ENCODE measurements at places on chromosomes 5 and 9. TPM values are rescaled to one million over a fixed set of nuclear protein-coding genes. Genes with fewer than 3 reads are reported as not detected.
A peak's percentile ranks its signal among the peaks of the same experiment; 100 is the strongest.

The ADAMTS12 gene
- total RNA-seq: 8.3 TPM

The DNAJA1 gene
- 64.8 TPM for total RNA-seq

The SLC6A18 gene
- not detected for total RNA-seq

The ECSCR gene
- not detected for total RNA-seq

The FCN2 gene
- not detected for total RNA-seq

The NPDC1 gene
- total RNA-seq: 10.0 TPM

The CDH10 gene
- not detected for total RNA-seq

The SECISBP2 gene
- total RNA-seq: 30.6 TPM

GRCh38 chr5:176553260-176554085, 4.3 kb downstream of the CDHR2 start:
- H3K27me3 ChIP-seq: no peaks in the 10 kb centered on the region
- DNase-seq: no peak
- H3K27ac ChIP-seq: no peak overlapping the region
- H3K36me3 ChIP-seq: no peaks in the 10 kb centered on the region

DNA sequence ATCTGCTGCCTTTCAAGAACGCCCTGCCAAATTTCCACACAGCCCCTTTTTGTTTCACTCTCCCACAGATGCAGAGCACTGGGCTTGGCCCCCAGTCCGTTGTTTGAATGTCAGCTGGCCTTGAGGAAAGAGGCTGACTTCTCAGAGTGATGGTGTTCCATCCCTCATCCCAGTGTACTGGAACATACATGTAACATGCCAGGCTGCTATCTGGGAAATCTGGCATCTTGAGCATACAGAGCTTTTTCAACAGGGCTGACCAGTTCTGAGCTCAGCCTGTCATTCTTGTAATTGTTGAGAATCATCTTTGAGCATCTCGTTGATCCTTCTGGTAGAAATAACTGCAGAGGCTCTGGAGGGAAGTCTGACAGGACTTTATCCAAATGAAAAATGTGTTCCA, 2.8 kb downstream of the GALNT10 start:
- H3K27me3 ChIP-seq: no peaks in the 10 kb centered on the region
- H3K4me1 ChIP-seq: peaks cover 59% of the 10 kb centered on the region
- no peak overlapping the region for H3K4me3 ChIP-seq
- no peak for DNase-seq
- peaks cover 5% of the 10 kb centered on the region for H3K36me3 ChIP-seq

GRCh38 chr9:68913054-68913453, 100.9 kb downstream of the PRKACG start:
- no peak overlapping the region for H3K27ac ChIP-seq
- no peaks in the 10 kb centered on the region for H3K27me3 ChIP-seq
- DNase-seq: no peak
- no peak overlapping the region for H3K4me3 ChIP-seq
- H3K4me1 ChIP-seq: no peaks in the 10 kb centered on the region

- H3K4me3 ChIP-seq: no peak overlapping the region
- peaks cover 5% of the 10 kb centered on the region for H3K36me3 ChIP-seq
- peak; percentile 83 for DNase-seq
- peaks cover 33% of the 10 kb centered on the region for H3K4me1 ChIP-seq
- H3K27ac ChIP-seq: no peak overlapping the region
- no peaks in the 10 kb centered on the region for H3K27me3 ChIP-seq
These were observed 2.1 kb downstream of the ZDHHC21 start for GRCh38 chr9:14690948-14691730.

- no peaks in the 10 kb centered on the region for H3K4me1 ChIP-seq
- no peaks in the 10 kb centered on the region for H3K36me3 ChIP-seq
- no peak overlapping the region for H3K27ac ChIP-seq
- no peaks in the 10 kb centered on the region for H3K27me3 ChIP-seq
These were observed 284.2 kb upstream of the ADAMTS16 start for GRCh38 chr5:4855880-4856279.

DNA sequence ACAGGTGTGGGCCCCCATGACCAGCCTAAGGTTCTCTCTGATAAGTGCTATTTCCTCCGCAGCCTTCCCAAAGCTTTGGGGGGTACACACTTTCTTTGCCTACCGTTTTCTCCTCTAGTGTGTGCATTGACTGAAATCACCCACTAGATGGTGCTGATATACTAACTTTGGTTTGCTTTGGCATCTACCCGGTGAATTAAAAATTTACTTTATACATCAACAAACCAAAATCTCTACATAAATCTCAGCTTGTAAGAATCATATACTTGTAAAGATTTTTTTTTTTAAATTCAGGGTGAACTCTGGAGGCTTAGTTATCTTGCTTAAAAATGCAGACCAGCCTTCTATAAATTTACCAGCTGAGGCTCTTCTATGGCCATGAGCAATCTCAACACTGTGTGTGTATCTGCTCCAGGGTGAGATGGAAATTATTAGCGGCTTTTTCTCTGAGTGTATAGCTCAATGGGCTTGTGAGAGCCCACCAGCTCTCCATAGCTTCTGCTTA, 475.7 kb upstream of the TNC start:
- peak overlapping the region; percentile 98 for H3K27ac ChIP-seq
- no peak for DNase-seq
- H3K4me3 ChIP-seq: no peak overlapping the region
- no peaks in the 10 kb centered on the region for H3K36me3 ChIP-seq
- peaks cover 80% of the 10 kb centered on the region for H3K4me1 ChIP-seq
- H3K27me3 ChIP-seq: no peaks in the 10 kb centered on the region

DNA sequence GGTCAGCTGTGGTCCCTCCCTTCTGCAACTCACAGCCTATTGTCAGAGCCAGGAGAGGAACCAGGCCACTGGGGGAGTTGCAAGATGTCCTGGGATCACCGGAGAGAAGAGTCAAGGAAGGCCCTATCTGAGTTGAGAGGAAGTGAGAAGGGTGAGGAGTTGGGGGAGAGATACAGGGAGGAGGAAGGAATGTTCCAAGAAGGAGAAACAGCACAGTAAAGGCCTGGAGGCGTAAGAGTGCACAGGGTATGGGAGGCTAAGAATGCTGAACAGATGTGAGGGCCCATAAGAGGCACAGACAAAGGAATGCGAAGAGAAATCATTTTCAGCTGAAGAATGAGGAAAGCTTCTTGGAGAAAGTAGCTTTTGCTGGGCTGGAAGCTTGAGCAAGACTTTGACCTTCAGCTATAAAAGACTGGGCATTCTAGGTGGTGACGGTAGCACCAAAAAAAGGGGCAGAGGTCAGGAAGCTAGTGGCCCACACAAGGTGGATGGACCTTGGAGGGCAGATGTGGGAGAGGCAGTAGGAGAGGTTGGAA, 21.6 kb upstream of the CSF1R start:
- no peaks in the 10 kb centered on the region for H3K27me3 ChIP-seq
- H3K36me3 ChIP-seq: no peaks in the 10 kb centered on the region
- peak; percentile 56 for DNase-seq
- H3K4me3 ChIP-seq: no peak overlapping the region

DNA sequence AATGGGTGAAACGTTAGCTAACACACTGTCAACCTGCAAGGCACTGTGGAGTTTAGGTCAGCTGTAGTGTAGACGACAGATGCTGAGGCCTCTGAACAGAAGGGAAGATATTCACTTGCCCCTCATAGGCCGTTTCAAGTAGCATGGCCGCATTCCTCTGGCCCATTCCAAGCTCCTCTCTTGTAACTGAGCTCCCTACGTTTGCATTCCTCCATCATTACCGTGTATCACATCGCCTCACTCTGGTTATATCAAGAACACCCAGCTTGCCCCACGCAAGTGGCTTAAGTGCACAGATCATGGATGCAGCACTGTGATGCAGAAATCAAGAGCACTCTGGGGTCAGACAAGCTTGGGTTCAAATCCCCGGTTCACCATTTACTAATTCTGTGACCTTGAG, 43.3 kb downstream of the PRELID2 start:
- no peaks in the 10 kb centered on the region for H3K36me3 ChIP-seq
- DNase-seq: no peak
- H3K27ac ChIP-seq: no peak overlapping the region

- DNase-seq: peak; percentile 39
- H3K36me3 ChIP-seq: peaks cover 74% of the 10 kb centered on the region
- no peak overlapping the region for H3K4me3 ChIP-seq
- H3K27ac ChIP-seq: peak overlapping the region; percentile 85
- H3K4me1 ChIP-seq: peaks cover 19% of the 10 kb centered on the region
These were observed 75.0 kb downstream of the TNC start for GRCh38 chr9:115042781-115043509.

DNA sequence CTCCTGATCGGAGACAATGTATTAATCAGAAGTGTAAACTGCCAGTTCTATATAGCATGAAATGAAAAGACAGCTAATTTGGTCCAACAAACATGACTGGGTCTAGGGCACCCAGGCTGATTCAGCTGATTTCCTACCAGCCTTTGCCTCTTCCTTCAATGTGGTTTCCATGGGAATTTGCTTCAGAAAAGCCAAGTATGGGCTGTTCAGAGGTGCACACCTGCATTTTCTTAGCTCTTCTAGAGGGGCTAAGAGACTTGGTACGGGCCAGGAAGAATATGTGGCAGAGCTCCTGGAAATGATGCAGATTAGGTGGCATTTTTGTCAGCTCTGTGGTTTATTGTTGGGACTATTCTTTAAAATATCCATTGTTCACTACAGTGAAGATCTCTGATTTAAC, 22.4 kb downstream of the IL7R start:
- H3K27ac ChIP-seq: no peak overlapping the region
- peaks cover 6% of the 10 kb centered on the region for H3K36me3 ChIP-seq
- H3K4me3 ChIP-seq: no peak overlapping the region

DNA sequence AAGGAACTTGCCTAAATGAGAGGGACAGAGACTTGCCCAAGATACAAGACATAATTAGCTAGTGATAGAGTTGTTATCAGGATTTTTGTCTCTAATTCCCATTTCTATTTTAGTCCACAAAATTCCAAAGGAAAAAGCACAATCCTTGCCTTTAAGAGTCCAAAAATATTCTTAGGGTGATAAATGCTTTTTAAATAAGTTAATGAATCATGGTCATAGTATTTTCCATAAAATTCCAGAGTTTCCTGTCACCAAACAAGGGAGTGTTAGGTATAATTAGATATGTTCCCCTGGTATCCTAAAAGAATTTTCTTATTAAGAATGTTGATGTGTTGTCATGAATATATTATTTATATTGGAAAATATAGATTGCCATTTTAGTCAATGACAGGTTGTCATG, 21.8 kb upstream of the CEP72 start:
- H3K27ac ChIP-seq: no peak overlapping the region
- no peaks in the 10 kb centered on the region for H3K36me3 ChIP-seq
- peak; percentile 81 for DNase-seq
- H3K27me3 ChIP-seq: peaks cover 56% of the 10 kb centered on the region
- no peaks in the 10 kb centered on the region for H3K4me1 ChIP-seq
- no peak overlapping the region for H3K4me3 ChIP-seq

- no peak overlapping the region for H3K27ac ChIP-seq
- no peak for DNase-seq
- H3K4me3 ChIP-seq: no peak overlapping the region
- no peaks in the 10 kb centered on the region for H3K27me3 ChIP-seq
These were observed 2195.7 kb upstream of the C9orf72 start for GRCh38 chr9:29769019-29769418.

DNA sequence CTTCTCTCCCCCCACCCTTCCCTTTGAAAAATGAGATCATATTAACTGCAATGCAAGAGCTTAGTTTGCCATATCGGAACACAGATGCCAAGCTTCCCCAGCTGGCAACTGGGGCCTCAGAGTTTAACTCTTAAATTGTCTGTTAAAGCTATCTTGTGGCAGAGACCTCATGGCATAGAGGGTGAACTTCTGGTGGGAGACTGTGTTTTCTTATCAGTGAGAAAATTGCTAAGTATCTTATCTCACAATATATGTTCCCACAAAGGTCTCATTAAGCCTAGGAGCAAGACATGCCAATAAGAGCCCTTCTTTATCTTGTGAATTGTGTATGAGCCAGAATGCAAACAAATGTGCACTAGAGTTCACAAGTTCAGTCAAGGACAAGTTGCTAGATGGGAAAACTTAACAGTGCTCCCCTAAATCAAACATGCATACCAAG, 12.3 kb downstream of the NFIB start:
- H3K27me3 ChIP-seq: no peaks in the 10 kb centered on the region
- DNase-seq: no peak
- H3K4me3 ChIP-seq: no peak overlapping the region
- H3K27ac ChIP-seq: no peak overlapping the region

DNA sequence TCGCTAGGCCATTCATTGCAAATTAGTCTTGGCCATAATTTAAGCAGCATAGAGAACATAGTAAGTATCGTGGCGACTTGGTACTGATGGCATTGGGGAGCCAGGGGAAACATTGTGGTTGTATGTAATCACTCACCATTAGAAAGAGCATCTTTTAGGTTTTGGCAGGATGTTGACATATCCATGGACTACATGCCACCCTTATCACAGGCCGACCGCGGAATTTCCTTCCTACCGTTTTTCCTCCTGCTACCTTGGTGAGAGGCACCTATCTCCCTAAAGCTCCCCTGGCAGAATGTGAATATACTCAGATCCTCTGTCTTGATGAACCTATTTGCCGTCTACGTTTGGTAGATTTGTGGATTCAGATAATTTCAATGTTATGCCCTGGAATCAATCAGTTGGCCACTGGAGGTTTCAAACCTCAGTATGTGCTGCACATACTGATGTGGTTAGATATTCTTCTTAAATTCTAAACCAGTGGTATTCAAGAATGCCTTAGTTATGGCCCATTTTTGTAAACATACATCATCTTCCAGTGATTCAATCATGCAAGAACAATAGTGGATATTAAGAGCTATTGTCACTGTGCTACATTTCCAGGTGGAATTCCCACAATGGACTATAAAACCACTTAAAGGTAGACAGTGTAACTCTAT, 271.0 kb upstream of the HAPLN1 start:
- no peaks in the 10 kb centered on the region for H3K27me3 ChIP-seq
- no peak overlapping the region for H3K27ac ChIP-seq
- H3K4me3 ChIP-seq: no peak overlapping the region
- no peaks in the 10 kb centered on the region for H3K36me3 ChIP-seq
- DNase-seq: peak; percentile 50
- H3K4me1 ChIP-seq: peaks cover 5% of the 10 kb centered on the region

DNA sequence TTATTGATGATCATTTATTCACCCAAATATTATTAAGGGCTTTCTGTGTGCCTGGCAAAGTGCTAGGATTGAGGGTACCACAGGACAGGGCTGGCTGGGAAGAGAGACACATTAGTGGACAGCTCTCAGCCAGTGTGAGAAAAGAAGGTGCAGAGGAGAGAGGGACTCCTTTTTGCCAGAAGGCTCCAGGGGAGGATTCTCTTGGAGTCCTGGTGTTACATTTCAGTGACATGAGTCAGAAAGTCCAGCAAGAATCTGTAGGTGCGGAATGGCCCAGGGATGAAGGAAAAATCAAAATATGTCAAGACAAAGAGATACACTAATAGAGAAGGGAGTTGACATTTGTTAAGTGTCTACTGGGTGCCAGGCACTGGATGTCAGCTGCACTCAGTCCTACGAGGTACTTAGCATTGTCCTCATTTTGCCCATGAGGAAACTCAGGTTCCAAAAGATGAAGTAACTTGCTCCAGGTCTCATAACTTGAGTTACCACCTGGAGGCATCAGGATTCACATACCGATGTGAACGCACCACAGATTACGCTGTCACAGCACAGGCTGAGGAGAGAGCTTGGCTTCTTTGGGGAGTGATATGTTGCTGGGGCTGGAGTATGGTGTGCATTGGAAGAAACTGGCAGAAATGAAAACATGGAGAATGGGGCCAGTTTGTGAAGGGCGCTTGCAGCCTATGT, 60.5 kb downstream of the RASGRF2 start:
- no peak overlapping the region for H3K4me3 ChIP-seq
- peaks cover 7% of the 10 kb centered on the region for H3K27me3 ChIP-seq
- H3K4me1 ChIP-seq: no peaks in the 10 kb centered on the region
- H3K27ac ChIP-seq: no peak overlapping the region
- H3K36me3 ChIP-seq: no peaks in the 10 kb centered on the region
- no peak for DNase-seq
